Naive B cell (primary cell): ENCODE measurements at places on chromosomes 6 and 20.

GRCh38 chr20:47805951-47806350 lies 20.7 kb upstream of the SULF2 start:
- DNase-seq, result no peak

GRCh38 chr6:31681135-31681671 lies 336 bp upstream of the LY6G5C start:
- DNase-seq, result peak; percentile 29

GRCh38 chr6:112231594-112232060 lies 22.7 kb downstream of the LAMA4 start:
- no peak for DNase-seq

DNA sequence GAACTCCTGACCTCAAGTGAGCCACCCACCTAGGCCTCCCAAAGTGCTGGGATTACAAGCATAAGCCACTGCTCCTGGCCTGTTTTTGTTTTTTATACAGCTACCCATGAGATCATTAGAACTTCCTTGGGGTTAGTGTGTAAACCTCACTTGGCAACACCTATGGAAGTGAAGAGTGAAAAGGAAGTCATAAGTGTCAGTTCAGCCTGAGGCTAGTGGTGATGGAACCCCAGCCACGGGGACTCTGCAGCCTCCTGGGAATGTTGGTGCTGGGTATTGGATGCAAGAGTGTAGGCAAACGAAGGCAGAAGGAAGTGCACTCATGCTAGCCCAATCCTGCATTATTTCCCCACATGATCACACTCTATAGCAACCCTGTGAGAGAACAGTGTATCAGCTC lies 33.6 kb upstream of the FUCA2 start:
- DNase-seq, result no peak

DNA sequence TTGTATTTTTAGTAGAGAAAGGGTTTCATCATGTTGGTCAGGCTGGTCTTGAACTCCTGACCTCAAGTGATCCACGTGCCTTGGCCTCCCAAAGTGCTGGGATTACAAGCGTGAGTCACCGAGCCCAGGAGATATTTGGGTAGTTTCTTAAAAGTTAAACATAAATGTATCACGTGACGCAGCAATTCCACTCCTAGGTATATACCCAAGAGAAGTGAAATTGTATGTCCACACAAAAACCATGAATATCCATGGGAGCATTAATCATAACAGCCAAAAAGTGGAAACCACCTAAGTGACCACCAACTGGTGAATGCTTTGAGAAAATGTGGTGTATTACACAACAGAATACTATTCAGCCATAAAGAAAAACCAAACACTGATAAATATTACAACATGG lies 164.8 kb downstream of the MRPL14 start:
- no peak for DNase-seq

GRCh38 chr6:69693762-69694161 lies 103.0 kb downstream of the LMBRD1 start:
- DNase-seq, result no peak

DNA sequence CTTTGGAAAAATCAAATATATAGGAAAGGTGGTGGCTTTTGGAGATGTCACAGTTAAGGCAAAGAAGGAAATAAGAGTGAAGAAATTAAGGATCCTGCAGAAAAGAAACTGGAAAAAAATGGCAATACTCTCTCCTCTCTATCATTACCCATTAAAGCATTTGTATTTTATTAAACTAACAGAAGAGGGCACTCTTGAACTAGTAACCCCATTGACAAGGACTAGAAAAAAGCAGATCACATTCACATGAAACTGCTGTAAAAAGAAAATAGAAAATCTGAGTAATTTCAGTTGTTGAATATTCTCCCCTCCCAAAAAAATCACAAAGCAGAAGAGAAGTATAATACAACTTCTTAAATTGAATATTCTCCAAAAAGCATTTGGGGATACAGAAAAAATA lies 104.1 kb upstream of the SLC35B3 start:
- no peak for DNase-seq

GRCh38 chr20:7003598-7003997 lies 236.1 kb downstream of the BMP2 start:
- DNase-seq, result no peak

DNA sequence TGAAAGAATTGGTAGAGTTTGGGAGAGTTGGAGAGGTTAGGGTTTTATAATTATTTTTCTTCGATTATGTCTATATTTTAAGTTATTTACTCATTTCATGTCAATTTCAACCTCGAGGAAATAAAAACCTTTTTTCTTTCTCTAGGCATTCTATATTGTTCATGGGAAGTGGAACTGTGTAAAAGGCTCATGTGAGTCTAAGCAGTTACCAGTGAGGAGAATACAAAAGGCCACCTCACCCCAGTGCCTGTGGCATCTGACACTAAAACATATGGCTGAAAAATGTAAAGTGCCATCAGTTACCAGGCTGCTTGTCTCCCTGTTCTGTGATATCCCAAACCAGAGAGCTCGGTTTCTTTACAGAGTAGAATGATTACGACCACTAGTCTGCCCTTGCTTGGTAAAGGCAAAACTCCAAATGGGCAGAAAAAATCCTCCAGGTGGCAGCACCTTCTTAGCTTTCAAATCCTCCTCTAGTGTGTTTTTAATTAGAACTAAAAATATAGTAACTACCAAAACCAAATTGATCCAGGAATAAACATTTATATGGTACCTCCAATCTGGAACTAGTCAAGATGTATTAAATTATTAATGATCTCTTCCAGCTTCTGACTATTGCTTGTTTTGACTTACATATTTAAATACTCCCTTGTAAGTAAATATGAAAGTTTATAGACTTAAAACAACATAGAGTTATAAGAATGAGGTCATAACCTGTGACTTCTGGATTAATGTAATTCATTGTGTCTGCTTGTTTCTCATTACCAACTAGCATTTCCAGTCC lies 122.6 kb upstream of the MCHR2 start:
- DNase-seq, result no peak

GRCh38 chr6:169184419-169184818 lies 69.2 kb downstream of the THBS2 start:
- DNase-seq, result no peak

- DNase-seq, result no peak
Observed at GRCh38 chr20:3820901-3821727, 767 bp downstream of the AP5S1 start.

DNA sequence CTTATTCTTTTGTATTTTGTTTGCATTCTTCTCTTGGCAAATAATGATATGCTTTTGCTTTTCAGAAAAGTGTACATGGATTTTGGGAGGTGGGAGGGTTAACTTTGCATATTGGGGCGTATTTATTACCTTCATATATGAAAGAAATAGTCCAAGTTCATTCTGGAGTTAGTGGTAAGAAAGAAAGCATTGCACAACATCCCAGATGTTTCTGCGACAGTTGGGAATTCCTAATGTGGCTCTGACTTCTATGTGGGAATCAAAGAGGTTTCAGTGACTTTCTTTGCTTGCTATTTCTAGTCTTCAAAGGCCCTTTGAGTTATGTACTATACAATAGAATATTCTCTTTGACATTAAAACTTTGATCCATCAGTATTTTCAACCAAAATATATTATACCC lies 78.1 kb downstream of the MMUT start:
- no peak for DNase-seq

- no peak for DNase-seq
Observed at GRCh38 chr6:144468709-144469108, 183.6 kb downstream of the UTRN start.

DNA sequence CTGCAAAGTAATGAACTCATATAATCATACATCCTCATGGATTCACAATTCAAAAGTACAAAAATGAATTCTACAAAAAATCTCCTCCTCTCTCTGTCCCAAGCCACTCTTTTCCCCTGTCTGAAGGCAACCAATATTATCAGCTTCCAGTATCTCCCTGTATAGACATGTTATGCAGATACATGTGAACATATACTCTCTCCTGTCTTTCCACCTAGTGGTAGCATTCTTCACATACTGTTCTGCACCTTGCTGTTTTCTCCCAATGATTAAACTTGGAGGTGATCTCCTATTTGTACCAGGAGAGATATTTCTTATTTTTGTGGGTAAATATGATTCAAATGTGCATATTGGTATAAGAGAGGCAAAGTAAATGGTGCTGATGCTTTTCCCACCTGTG lies 416.4 kb downstream of the EPM2A start:
- DNase-seq, result no peak

DNA sequence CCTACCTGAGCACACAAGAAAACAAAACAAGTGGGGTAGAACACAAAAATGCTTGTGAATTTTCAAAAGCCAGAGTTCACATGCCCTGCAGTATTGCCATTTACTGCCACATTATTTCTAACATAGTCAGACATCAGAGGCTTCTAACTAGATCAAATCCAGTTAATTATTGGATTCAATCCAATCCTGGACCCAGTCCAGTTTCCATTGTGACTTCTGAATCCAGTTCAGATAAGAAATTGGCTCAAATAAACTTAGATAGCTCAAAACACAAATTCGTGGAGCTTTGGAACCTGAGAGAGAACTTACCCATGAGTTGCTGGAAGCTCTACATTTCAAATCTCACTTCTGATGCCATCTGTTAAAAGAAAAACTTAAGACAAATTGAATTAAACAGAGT lies 85.2 kb upstream of the ANKEF1 start:
- DNase-seq, result no peak

DNA sequence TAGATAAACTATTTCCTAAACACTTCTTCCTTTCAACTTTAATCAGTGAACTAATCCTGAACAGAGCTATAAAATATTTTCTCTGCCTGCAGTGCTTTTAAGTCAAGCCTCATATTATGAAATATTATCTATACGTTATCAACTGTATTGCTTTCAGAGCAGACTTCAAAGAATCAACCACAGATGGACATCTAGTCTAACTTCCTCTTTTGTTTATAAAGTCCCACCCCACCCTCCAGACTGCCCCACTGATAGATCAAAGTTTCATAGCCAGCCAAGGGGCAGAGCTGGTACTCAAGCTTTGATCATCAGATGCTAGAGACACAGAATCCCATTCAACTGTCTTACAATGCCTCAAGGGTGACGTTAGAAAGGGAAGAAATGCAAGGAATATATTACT lies 308.3 kb downstream of the LAMA2 start:
- DNase-seq, result no peak

- DNase-seq, result no peak
Observed at GRCh38 chr20:21113697-21114096, 7.5 kb upstream of the LINC00237 start.

- DNase-seq, result no peak
Observed at GRCh38 chr20:62111148-62111547, 11.1 kb upstream of the LSM14B start.

- peak; percentile 40 for DNase-seq
Observed at GRCh38 chr6:16236631-16237199, 1.7 kb upstream of the GMPR start.

GRCh38 chr20:42957704-42958095 lies 232.0 kb downstream of the PTPRT start:
- no peak for DNase-seq

GRCh38 chr6:113258771-113259170 lies 598.4 kb upstream of the MARCKS start:
- DNase-seq, result no peak

- DNase-seq, result no peak
Observed at GRCh38 chr6:15387118-15387517, 141.2 kb downstream of the JARID2 start.

DNA sequence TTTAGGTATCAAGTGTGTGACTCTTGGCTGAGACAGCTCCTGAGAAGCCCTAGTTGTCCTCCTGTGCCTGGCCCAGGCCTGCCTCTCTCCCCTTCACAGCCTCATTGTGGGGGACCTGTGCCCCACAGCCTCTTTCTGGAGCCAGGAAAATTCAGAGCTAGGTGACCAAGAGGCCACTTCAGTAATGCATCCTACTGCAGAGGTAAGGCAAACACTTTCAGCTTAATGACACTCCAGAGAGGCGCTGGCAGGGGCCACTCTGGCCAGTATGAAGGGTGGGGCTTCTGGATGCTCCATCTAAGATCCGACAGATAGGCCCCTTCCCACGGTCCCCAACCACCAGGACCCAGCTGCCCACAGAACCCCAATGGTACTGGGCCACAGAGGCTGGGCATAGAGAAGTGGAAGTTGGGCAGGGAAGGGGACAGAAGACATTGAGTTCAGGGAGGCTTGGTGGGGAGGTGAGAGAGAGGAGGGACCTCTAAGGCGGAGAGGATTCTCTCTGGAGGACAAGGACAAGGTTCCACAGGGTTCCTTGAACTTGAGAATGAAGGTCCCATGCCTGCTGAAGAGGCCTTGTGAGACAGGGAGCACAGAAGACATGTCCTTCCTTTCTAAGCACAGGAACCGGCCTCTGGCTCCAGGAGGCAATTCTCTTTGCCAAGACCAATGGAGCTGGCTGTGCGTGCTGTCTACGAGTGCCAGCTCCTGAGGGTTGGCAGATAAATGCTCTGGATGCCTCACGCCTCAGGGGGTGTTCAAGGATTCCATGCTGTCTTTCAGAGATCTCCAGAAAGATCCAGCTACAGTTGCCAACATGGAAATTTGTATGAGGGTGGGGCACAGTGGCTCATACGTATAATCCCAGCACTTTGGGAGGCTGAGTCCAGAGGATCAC lies 46.4 kb upstream of the TGM2 start:
- no peak for DNase-seq

DNA sequence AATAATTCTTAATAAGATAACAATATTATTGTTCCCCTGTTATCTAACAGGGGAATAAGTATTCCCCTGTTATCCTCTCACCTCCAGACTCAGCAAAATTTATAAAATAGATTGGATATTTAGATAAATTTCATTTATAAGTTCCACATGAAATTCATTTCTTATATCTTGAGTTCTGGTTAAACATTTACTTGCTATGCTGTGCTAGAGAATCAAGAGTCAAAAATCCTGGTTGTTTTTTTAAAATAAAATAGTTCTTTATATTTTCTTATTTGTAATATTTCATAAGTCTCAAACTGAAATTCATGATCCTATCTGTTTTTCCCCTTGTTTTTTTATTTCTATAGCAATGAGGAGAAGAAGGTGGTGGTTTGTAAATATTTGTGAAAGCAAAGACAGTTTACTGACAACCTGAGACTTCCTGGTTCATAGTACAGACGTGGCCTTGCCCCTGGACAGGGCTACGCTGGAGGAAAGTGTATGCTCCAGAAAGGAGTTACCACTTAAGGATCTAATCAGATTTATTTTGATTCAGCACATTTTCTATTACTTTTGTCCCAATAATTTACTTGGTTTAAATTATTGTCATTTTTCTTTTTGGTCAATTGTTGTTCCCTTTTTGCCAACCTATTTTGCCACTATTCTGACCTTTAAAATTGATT lies 37.8 kb upstream of the MARCKS start:
- DNase-seq, result no peak

GRCh38 chr6:41577356-41578216 lies 31.4 kb downstream of the FOXP4 start:
- DNase-seq, result no peak

DNA sequence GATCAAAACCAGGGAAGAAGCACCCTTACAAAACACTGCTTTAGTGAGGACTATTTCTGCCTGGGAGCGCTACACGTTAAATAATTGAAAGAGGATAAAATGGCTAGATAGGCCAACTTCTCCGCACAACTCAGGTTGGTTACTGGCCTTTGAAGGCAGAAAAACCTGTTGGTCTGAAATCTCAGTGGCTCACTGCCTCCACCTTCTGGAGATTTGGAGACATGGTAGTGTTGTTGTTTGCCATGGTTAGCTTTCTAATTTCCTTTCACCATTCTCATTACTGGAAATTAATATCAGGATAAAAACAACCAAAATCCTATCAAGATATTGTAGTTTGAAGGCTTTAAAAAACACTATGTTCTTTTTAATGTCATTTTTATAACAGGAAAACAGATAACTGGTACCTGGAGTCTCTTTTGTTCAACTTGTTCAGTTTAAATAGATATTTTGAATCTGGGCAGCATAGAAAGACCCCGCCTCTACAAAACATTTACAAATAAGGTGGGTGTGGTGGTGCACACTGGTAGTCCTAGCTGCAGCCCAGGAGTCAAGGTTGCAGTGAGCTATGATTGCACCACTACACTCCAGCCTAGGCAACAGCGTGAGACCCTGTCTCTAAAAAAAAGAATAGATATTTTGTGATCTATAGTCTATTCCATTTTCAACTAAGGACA lies 27.5 kb upstream of the BCLAF1 start:
- peak; percentile 44 for DNase-seq
